ENCODE measurements at places on chromosomes 2 and 18.

GRCh38 chr18:79554945-79555645 lies 124.5 kb upstream of the CTDP1 start:
- no peak for DNase-seq

DNA sequence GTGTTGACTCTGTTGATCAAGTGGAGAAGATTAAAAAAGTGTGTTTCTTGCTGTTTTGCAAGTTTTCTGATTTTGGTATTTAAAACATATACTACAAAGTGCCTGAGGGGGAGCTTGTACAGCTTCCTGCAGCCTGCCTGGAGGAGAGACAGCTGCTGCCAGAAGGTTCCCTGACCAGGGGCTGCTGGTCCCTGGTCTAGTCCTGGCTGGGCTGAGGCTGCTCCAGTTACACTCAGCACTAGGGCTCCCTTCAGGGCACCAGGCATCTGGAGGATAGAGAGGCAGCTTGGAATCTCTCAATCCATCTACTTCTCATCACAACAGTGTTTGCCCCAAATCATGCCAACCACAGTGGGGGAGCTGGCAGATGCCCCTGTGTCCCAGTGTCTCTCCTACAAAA lies 4.8 kb downstream of the MC2R start:
- DNase-seq: no peak

DNA sequence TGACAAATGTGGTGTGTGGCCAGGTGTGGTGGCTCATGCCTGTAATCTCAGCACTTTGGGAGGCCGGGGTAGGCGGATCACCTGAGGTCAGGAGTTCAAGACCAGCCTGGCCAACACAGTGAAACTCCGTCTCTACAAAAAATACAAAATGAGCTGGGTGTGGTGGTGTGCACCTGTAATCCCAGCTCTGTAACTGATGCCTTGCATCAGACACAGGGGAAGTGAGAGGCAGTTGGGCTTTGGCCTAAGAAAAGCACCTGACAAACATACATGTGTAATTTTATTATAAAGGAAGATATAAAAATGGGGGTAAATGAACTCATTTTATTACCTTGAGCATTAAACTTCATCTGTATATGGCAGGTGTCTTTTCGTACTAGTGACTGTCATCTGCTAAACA lies 66.7 kb upstream of the FAM136A start:
- DNase-seq: no peak

GRCh38 chr2:129908721-129909373 lies 70.6 kb upstream of the RAB6C start:
- DNase-seq: no peak

GRCh38 chr2:139177041-139177440 lies 396.9 kb upstream of the NXPH2 start:
- DNase-seq: no peak

GRCh38 chr2:27222407-27222806 lies 5.2 kb downstream of the CAD start:
- no peak for DNase-seq

Data from NCI-H187 treated with DMSO at 0.1 percent for 48 hours (cell line).